Karpas-422 (cell line): ENCODE measurements at places on chromosomes 3 and 15. TPM values are rescaled to one million over a fixed set of nuclear protein-coding genes. Genes with fewer than 3 reads are reported as not detected.

DNA sequence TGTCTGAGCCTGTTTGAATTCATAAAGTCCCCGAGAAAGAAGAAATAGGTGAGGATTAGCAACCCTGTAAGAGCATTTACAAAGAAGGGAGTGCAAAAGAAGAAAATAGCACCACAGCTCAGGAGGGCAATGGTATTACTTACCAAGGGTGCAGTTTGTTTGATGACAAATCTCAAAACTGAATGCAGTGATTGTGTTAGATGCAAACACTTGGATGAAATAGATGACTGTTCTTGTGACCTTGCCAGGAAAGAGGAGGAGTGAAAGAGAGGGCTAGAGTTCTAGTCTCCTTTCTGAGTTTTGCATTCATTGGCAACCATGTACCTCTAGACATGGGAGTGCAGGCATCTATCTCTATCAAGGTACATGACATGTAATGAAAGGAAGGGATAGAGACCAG is 1030.8 kb upstream of the CFAP20DC start:
- DNase-seq, result no peak

DNA sequence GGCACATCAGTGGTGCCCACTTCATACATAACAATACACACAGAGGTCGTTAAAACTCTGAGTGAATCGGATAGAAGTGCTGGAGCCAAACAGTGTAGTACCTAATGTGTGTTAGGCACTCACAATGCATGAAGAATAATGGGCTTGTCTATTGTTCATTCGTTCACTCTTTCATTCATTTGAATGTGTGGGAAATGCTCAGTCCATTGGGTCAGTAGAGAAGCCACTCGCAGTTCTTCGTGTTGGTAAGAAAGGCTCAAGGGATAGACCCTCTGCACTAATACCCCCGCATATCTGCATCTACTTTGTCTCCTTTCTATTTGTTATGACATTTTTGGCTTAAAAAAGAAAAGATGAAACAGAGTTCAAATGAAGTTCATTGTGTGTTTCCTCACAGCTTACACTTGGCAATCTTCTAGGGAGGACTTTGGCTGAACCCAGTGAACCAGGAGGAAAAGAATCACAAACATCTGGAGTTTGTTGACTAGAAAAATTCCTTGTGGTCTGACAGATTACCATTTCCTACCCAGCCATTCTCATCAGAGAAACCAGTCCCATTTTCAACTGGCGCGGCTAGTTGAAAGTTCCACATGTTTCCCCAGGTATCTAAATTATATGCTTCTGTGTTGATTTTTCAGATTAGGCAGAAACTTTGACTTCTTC is 32.8 kb upstream of the MFSD1 start:
- no peak for DNase-seq

The ERC2 gene
- 0.43 and 3.7 TPM in 2 replicates for total RNA-seq

The MYLK gene
- 0.18 and 0.63 TPM in 2 replicates for total RNA-seq

The MYO5A gene
- total RNA-seq, result 34.8 and 50.1 TPM in 2 replicates
